ENCODE measurements at places on chromosomes 1 and 21.

DNA sequence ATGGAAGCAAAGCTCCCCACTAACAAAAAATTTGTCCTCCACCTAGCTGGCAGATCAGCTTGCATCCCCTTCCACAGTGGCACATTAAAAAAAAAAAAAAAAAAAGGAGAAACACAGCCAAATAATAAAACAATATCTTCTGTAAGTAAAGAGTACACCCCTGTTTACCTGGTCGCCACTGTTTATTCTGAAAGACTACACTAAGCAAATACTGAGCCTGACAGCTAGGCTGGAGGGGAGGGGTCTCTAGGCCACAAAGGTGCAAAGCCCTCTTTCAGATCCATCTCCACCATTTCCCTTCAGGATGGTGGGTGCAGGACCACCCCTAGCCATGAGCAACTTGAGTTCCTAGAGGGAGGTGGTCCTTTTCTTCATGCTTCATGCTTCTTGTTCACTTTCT is 22.8 kb upstream of the SLC45A3 start:
- H3K27ac ChIP-seq, result no peak overlapping the region
- H3K4me3 ChIP-seq, result no peak overlapping the region
- no peaks in the 10 kb centered on the region for H3K4me1 ChIP-seq
- no peak for DNase-seq

DNA sequence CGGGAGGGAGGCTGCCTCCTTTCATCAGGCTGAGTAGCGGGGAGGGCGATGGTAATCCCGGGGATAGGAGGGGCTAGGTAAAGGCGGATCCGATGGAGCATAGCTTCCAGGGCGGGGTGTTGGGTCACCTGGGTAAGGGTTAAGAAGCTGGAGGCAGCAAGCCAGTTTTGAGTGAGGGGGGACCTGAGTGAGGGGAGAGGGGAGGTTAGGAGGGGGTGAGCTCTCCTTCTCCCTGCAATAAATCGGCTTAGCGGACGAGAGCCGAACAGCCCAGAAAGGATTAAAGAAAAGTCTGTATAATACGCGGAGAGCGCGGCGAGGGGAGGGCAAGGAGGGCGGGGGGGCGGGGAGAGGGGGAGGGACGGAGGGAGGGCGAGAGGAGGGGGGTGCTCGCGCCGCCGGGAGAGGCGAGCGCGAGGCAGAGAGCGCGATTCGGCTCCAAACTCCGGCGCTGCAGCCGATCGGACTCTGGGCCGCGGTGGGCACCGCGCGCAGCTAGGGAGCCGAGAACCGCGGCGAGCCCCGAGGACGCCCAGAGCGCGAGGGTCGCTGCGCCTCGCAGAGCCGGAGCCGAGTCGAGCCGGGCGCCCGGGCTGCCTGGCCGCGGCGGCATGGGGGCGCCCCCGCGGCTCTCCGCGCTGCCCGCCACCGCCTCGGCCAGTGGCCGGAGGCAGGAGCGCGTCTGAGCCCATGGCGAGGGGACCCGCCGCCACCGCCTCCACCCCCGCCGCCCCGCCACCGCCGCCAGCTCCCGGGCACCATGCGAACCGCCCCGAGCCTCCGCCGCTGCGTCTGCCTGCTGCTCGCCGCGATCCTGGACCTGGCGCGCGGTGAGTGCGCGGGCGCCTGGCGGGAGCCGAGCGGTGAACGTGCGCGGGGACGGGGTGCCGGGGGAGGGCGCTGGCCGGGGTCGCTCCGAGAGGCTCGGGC is at the start of gene IGSF21:
Gene IGSF21 (plus strand): TSS at position 430 of the 930 bp plus-strand sequence. CDS start 331 bp downstream, at position 761.
- DNase-seq, result no peak
- peaks cover 35% of the 10 kb centered on the region for H3K27me3 ChIP-seq
- peaks cover 10% of the 10 kb centered on the region for H3K4me1 ChIP-seq
- no peak within 1 kb of the TSS for H3K27ac ChIP-seq
- H3K36me3 ChIP-seq, result no peaks in the 10 kb centered on the region
- no peak within 1 kb of the TSS for H3K4me3 ChIP-seq

DNA sequence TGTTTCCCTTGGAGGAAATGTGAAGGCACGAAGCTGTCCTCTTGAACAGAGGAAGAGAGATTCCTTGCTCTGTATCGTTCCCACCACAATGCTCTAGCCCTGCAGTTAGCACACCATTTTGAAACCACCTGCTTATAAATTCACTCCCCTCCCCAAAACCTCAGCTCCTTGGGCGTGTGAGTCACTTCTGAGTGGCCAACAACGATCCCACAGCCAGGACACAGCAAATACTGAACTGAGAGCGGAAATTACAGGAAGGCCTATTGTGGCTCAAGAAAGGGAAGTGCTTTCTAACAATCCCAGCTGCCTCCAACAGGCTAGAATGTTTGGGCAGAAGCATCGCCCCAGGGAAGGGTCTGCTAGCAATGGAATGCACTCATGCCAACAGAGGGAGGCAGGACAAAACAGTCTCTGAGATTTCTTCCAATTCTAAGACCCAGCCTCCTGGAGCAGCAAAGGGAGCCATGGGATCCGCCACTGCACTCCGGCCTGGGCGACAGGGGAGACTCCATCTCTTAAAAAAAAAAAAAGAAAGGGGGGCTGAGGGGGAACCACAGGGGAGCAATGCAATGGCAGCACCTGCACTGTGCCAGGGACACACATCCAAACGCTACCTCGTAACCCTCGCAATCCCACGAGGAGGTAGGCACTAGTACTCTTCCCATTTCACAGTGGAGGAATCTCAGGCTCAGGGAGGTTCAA is 1.9 kb downstream of the TMEM53 start:
- peaks cover 31% of the 10 kb centered on the region for H3K4me1 ChIP-seq
- H3K27me3 ChIP-seq, result no peaks in the 10 kb centered on the region
- DNase-seq, result no peak
- no peak overlapping the region for H3K4me3 ChIP-seq
- H3K27ac ChIP-seq, result no peak overlapping the region

- no peaks in the 10 kb centered on the region for H3K4me1 ChIP-seq
- no peaks in the 10 kb centered on the region for H3K27me3 ChIP-seq
- DNase-seq, result no peak
- no peak overlapping the region for H3K4me3 ChIP-seq
- H3K27ac ChIP-seq, result no peak overlapping the region
These were observed 9.4 kb downstream of the LDLRAD2 start for GRCh38 chr1:21821385-21822019.

DNA sequence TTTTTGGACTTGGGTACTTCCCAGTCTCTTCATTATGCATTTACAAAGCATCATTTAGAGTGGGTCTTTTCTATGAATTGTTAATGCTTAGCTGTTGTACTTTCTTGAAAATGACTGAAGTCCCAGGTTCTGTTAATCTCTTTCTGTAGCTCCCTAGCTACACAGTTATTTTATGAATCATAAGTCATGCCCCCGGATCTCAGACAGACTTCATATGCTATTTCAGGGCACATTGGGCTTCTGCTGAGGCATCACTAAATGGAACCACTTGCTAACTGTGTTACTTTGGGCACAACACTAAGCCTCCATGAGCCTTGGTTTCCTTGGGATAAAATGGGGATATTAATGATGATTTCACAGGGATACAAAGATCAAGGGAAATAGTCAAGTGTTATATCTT is 55.5 kb upstream of the RBM15 start:
- no peak overlapping the region for H3K27ac ChIP-seq
- H3K4me3 ChIP-seq, result no peak overlapping the region
- no peak for DNase-seq

All from CD4-positive, alpha-beta T cell (primary cell).